ENCODE measurements at places on chromosomes 11 and 22.

DNA sequence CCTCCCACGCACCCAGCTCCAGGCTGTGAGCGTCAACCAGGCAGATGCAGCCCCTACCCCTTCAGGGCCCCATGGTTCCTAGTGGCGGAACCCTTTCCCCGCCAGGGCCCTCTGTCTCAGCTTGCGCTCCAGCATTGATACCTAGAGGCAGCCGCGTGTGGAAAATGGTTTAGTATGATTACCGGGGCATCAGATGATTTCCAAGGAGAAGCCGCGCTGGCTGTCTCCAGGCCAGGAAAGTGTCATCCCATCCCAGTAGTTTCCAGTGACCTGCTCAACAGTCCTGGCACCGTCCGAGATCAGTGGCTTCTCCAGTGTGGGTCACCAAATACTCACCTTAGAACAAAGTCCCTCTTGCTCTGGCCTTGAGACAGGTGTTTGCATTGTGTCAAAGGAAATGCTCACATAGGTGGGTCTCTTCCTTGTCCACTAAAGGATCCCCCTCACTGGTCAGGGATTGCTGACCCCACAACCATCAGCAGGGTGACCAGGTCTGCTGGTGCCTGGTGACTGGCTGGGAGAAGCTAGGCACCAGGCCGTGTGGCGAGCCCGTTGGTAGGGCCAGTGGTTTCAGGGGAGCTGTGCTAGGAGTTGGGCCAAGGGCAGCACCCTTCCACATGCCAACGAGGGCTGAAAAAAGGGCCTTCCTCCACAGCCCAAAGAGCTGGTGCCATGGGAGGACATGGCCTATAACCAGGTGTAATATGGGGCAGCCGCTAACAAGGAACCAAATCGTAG, 109.4 kb downstream of the MORC2 start:
- DNase-seq: no peak

DNA sequence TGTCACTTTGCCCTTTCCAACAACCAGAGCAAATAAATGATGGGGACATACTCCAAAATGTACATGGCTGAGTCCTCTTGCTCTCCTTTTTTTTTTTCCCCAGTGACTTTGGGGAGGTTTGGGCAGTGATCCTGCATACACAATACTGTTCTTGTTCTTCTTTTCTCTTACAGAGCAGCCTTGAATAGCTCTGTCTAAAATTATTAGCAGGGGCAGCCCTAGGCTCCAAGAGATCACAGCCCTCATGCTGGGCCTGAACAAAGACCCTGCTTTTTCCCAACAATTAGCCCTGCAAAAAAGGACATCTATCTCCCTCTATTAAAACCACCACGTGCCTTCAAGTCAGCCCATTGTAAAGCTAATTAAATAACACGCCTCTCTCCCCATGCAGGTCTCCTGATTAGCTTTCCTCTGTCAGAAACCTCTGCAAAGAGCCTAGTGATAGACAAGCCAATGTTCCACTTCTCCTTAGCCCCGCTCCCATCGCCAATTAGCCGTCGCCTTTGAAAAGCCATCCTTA, 54.7 kb downstream of the ETS1 start:
- no peak for DNase-seq

DNA sequence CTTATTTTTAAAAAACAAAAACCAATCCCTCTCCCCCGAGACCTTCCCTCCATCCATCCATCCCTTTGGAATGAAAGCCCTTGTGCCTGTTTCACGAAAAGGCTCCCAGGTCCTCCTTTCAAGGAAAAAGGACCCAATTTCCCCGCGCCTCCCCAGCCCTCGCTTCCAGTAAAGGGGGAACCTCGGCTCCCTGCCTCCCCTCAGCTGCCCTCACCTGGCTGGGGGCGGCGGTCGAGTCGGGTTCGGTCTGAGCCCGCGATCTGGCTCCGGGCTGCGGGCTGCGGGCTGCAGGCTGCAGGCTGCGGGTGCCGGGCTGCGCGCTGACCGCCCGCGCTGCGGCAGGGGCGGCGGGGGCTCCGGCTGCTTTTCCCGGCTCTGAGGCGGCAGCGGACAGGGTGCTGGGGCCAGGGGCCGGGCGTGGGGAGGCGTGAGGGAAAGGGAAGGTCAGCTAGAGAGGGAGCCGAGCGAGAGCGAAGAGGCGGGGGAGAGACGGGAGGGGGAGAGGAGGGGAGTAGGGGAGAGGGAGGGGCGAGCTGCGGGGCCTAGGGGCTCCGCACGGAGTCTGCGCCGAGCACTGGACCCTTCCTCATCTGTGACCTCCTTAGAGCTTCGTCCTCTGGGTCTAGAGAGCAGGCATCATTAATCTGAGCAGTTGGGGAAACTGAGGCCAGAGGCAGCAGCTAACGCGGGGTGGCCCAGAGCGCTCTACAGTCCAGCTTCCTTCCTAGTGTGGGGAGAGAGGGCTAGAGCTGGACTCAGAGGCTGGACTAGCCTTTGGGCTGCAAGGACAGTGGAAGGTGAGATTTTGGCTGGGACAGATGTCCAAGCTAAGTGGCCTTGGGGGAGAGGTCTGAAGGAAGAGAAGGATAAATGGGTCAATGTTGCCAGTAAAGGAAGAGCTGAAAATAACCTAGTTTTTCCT, at the start of gene C1QTNF4:
Gene C1QTNF4 (minus strand): TSS at position 478 of the 922 bp plus-strand sequence. CDS start 3,601 bp downstream, outside the sequence.
- no peak for DNase-seq

GRCh38 chr11:4118107-4118506, 23.5 kb downstream of the RRM1 start:
- DNase-seq: peak; percentile 49

GRCh38 chr11:120335556-120335907, 681 bp upstream of the ARHGEF12 start:
- no peak for DNase-seq

- no peak for DNase-seq
Observed at GRCh38 chr22:17149076-17149815, 9.8 kb downstream of the HDHD5 start.

DNA sequence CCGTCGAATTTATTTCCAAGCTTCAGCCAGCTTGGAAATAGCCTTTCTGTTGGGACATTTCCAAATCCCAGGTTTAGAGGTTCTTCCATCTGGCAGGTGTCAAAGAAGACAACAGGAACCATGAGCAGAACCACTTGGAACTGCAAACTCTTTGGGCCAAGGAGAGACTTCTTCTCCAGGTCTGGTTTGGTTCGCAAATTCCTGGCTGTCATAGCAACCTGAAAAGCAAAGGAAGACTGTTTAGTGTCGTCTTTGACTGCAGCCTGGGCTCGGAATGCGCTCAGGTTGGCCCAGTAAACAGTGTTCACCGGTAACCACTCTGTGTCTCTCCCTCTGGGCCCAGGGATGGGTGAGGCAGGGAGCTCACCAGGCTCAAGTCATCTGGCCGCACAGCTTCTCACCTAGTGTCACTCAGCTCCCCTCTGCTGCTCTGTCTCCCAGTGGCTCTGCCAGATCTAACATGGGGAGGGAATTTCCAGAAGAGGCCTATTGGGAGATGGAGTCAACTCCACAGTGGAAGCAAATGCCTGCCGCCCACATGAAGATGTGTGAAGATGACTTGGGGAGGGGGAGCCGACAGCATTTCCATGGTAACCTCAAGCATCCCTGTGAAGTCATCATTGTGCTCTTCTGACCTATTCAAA, 11.9 kb upstream of the CLMP start:
- DNase-seq: peak; percentile 12

DNA sequence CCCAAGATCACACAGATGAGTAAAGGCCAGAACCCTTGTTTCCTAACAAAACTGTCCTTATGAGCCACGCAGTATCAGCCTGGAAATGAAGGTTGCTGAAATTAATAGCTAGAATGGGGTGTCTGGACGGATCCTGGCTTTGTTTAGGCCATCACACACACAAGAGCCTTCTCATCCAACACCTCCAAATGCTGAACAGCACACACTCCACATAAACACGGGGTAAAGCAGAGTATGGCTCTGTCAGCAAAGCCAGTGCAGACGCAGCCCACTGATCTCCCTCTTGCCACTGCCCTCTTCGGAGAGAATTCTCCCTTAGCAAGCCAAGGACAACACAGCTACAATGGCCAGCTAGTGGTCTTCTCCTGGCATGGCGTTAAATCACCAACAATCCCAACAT, 392.6 kb upstream of the SYN3 start:
- DNase-seq: no peak

- no peak for DNase-seq
Observed at GRCh38 chr11:8066036-8066910, 14.7 kb upstream of the TUB start.

DNA sequence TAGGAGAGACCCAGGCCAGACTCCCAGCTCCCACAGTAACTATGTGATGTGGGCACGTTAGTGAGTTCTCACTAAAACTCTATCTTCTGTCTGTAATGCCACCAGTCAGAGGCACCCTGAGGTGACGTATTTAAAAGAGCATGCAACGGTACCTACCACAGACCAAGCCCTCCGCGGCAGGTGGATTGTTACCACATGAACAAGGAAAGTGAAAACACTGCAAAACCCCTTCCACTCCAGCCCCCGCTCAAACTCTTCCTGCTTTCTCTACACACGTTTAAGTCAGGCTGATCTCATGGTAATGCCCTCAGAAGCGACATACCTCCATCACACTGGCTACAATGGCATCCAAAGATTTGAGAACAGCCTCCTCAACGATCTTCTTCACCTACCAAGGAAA, 36.7 kb downstream of the SERPIND1 start:
- DNase-seq: no peak

- peak; percentile 10 for DNase-seq
Observed at GRCh38 chr11:94675239-94675638, 92.9 kb upstream of the AMOTL1 start.

DNA sequence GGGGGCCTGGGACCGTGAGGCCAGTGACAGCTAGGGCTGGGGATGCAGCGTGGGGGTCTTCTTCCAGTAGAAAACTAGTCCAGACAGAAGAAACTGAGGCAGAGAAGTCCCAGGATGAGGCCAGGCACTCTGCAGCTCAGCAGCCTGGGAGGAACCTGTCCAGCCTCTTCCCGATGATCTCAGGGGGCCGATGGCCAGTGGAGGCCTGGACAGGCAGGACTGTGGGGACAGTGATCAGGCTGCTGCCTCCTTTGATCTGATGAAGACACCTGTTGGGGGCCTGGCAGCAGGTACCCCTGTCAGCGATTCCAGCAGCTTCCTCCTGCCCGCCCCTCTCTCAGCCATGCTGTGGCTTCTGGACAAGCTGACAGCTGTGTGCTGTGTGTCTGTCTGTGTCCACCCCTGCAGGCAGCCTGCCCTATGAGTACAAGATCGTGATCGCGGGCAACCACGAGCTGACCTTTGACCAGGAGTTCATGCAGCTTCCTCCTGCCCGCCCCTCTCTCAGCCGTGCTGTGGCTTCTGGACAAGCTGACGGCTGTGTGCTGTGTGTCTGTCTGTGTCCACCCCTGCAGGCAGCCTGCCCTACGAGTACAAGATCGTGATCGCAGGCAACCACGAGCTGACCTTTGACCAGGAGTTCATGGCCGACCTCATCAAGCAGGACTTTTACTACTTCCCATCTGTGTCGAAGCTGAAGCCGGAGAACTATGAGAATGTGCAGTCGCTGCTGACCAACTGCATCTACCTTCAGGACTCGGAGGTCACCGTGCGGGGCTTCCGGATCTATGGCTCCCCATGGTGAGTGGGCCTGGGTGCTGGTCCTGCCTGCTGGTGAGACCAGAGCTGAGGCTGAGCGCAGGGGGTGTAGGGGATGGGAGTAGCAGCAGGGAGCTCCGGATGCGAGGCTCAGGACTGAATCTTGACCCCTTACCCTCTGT, 62.6 kb downstream of the MPPED1 start:
- no peak for DNase-seq

DNA sequence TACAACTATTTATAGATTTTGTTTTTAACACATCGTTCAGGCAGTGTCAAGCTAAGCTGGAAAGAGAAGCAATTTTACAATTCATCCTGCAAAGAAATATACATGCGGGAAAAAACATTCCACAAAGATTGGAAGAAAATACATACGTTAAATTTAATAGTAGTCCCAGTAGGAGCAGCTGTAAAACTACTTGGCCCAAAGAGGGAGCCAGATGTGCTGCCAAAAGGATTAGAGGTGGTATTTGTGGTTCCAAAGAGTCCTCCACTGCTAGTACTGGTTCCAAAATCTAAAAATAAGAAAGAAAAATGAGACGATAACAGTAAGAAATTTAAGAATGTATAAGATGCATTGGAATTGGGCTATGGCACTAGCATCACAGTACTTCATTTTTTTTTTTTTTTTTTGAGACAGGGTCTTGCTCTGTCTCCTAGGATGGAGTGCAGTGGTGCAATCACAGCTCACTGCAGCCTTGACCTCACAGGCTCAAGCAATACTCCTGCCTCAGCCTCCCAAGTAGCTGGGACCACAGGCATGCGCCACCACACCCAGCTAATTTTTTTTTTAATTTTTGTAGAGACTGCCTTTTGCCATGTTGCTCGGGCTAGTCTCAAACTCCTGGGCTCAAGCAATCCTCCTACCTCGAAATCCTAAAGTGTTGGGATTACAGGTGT, 21.5 kb downstream of the NUP98 start:
- no peak for DNase-seq

GRCh38 chr11:116910378-116910777, 73.0 kb upstream of the APOA1 start:
- no peak for DNase-seq

DNA sequence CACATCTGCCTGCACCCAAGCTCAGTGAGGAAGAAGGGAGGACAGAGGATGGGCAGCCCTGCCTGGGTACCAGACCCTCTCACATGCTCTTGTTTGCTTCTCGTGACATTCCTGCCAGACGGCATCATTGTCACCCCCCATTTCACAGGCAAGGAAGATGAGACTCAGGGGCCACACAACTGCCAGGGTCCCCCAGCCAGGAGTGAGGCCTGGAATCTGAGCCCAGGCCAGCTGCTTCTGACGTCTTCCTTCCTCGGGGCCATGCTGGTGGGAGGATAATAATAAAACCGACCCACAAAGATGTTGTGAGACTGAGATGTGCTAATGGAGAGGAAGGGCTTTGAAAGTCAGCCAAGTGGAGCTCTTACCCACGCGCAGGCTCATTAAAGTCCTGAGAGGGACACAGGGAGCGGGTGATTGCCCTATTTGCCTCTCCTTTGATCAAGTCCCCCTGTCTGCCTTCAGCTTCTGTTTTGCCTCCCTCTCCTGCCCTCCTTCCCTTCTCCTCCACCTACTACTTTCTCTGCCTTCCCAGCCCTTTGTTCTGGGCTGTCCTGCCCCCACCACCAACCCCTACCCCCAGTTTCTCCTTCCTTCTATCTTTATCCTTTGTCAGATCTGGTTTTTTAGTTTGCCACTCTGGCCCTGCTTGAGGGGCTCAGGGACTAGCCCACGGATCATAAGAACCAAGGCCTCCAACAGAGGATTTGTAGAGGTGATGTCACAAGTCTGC, 62.7 kb downstream of the MCM5 start:
- no peak for DNase-seq

- DNase-seq: no peak
Observed at GRCh38 chr22:37409459-37410050, 17.7 kb downstream of the ELFN2 start.

- no peak for DNase-seq
Observed at GRCh38 chr11:15828215-15828853, 528.0 kb downstream of the SOX6 start.
